Fibroblast of skin of right quadriceps (primary cell): ENCODE measurements at places on chromosomes 2 and 18.

GRCh38 chr18:48800466-48800865, 150.3 kb downstream of the SMAD7 start:
- no peak for DNase-seq

DNA sequence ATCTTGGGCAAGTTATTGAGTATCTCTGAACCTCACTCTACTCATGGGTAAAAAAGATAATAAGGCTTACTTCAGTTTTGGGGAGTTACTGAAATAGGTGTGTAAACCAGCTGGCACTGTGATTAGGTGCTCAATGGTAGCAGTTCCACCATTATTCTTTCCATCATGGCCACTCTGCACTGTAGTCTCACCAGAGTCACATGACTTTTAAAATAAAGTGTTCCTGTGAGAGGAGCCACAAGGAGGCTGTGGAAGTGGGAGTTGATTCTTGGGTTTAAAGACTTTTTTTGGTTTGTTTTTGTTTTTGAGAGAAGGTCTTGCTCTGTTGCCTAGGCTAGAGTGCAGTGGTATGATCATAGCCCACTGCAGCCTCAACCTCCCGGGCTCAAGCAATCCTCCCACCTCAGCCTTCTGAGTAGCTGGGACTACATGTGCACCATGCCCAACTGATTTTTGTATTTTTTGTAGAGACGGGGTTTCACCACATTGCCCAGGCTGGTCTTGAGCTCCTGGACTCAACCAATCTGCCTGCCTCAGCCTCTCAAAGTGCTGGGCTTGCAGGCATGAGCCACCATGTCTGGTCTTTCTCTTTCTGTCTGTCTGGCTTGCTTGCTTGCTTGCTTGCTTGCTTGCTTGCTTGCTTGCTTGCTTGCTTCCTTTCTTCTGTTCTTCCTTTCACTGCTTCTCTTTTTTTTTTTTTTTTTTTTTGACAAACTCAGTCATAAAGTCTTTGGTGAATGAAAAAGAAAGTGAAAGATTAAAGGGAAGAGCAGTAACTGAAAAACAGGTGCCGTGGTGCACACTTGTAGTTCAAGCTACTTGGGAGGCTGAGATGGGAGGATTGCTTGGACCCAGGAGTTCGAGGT, 21.2 kb upstream of the ACVR1 start:
- DNase-seq: no peak

DNA sequence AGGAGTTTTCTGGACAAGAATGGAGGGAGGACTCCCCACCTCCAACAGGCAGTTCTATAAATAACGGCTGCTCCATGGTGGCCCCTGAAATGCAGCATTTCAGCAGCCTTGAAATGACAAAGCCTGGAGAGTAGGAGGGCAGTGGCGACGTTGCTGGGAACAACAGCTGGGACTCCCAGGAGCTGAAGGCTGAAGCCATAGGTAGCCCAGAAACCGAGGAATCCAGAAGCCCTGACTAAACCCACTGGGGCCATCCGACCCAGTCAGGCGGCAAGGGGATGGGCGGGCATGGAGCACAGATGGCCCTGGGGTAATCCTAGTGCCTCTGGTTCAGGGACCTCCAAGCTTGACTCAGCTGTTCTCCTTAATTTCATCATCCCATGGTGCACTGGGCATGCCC, 9.0 kb downstream of the PRKAG3 start:
- DNase-seq: no peak

GRCh38 chr2:143890798-143891197, 629.1 kb downstream of the ZEB2 start:
- DNase-seq: no peak

DNA sequence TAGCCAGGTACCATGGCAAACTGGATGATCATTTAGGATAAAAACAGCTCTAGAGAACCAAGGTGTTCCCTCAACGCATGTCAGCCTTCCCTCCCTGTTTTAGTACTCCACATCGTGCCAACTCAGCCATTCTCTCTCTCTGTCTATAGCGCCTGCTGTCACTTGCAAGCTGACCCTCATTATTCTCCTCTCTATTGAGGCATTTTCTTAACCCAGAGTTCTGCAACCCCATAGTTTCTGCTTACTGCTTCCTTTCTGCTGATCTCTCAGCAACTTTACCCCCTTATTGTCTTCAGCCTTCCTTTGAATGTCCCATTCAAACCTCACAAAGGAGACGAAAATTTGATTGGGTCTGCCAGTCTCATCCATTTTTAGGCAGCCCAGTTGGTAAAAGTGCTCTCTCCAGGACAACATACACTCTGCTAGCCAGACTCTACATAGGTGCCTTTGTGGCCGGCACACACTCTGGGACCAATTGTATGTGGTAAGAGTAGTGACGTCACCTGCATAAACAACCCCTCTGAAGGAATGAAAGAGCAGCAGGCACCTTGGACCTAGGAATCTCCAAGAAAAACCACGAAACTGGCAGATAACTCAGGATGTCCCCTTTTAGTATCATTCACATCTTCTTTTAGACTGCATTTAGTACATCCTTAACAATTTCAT, 367.2 kb upstream of the KCNH7 start:
- DNase-seq: no peak

- no peak for DNase-seq
Measured at GRCh38 chr2:88067189-88067588, 436 bp upstream of the SMYD1 start.

DNA sequence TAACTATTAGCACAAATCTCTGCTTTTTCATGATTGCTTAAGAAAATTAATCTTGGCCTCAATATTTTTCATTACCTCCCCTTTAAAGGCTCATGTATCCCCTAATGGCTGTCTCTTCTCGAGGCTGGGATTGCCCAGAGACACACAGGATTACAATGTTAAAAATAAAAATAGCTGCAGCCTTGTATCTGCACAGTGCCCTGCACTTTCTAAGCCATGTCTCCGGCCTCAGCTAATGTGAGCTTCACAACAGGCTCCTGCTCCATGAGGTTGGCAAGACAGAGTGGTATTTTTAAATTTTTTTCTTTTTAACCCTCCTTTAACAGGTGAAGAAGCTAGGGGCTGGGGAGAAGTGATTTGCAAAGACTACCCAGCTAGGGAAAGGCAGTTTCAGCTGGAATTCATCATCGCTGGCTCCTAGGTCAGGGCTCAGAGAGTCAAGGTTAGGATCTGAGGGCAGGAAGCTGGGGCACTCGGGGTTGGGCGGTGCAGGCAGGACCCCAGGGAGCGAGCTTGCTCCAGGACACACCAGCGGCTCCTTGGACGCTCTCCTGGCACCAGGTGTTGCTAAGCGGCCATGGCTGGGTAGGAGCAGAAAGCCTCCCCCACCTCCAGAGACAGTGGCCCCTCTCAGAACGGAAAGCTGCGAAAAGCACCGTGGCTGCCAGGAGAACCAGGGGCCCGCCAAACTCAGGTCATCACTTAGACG, 135.6 kb downstream of the SMAD2 start:
- DNase-seq: no peak

GRCh38 chr2:47870641-47871540, 35.4 kb downstream of the FBXO11 start:
- peak; percentile 17 for DNase-seq

GRCh38 chr2:55425431-55425831, 5.8 kb upstream of the CCDC88A start:
- DNase-seq: peak; percentile 75

- DNase-seq: peak; percentile 20
Measured at GRCh38 chr2:203722411-203722810, 16.0 kb downstream of the CD28 start.

GRCh38 chr18:2197946-2198345, 373.4 kb downstream of the METTL4 start:
- no peak for DNase-seq

DNA sequence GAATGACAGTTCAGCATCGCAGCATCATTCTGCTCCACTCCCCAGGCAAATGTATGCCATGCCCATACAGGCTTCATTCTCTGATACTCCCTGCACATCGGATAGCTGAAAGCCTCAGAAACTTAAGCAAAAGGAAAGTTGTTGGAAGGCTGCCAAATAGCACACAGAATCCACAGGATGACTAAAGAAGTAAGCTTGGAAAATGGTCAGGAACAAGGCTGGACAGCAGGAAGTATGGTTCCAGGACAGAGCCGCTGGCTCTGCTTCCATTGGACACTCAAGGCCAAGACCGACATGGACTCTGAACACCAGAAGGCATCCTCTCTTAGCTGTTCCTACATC, 256.5 kb downstream of the CDH20 start:
- peak; percentile 79 for DNase-seq

DNA sequence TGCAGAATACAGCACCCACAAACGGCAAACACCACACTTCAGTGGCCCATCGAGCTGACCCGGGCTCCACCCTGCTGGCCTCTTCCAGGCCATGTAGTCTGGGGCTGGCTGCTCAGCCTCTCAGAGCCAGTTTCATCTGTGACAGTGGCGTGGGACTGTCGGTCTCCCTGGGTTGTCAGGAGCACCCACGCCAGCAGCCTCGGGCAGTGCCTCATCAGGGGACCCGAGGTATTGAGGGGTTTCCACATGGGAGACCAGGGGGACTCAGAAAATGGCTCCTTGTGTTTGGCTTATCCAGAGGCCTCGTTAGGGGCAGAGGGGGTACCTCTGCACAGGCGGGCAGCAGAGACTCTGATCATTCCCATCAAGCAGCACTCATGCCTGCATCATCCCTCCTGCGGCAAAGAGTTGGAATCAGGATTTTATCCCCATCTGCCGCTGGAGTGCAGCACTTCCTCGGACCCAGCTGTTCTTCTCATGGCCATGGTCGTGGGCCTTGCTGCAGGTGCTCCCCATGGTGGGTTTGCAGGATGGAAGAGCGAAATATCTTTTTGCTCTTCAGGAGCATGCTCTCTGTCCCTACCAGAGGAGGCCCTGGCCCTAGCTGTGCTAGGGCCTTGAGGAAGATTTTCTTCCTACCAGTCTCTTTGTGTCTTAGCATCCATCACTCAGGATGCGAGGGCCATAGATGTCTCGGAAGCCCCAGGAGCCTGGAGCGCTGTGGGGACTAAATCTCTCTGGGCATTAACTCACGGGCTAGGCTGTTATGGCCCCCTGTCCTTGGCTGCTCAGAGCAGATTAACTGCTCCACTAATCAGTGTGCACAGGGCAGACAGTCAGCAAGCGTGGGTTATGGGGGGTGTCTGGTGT, 100.8 kb downstream of the CLIP4 start:
- no peak for DNase-seq

DNA sequence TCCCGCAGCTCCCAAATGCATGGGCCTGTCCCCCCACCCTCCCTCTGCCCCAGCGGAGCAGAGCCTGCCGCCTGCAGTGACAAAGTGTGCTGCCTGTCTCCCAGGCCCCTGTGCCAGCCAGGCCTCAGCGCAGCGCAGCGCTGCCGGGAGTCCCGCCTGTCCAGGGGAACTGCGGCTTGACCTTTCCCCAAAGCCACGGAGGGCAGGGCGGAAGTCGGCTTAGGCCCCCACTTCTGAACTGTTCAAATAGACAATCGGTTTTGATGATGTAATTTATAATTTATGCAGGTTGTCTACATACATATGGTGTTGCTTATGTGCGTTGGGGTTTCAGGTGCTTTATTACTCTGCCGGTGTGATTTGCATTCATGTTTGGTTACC, 7.1 kb downstream of the GBX2 start:
- no peak for DNase-seq

GRCh38 chr2:21371499-21372003, 247.8 kb downstream of the TDRD15 start:
- DNase-seq: no peak

GRCh38 chr2:62415019-62415431, 91.0 kb downstream of the TMEM17 start:
- no peak for DNase-seq

GRCh38 chr2:117936871-117937428, 76.9 kb downstream of the CCDC93 start:
- DNase-seq: no peak

DNA sequence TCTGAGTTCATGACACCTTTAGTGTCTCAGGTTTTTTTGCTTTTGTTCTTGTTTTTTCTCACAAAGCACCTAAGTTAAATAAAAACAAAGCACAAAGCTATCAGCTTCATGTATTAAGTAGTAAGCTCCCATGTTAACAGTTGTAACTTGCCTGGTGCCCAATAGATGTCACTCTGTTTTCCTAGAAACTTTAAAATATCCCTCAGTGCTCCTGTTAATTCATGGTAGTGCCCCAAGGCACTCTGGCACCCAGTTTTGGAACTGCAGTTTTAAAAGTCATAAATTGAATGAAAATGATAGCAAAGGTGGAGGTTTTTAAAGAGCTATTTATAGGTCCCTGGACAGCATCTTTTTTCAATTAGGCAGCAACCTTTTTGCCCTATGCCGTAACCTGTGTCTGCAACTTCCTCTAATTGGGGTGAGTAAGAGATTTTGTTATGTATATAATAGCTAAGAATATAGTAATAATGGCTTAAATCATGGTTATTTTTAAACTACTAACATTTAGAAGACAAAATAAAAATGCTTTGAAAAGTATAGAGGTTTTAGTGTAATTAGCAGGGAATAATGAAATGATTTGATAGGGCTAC, 555.0 kb upstream of the TMEFF2 start:
- DNase-seq: peak; percentile 1

GRCh38 chr2:4873876-4874593, 818.1 kb upstream of the SOX11 start:
- no peak for DNase-seq

DNA sequence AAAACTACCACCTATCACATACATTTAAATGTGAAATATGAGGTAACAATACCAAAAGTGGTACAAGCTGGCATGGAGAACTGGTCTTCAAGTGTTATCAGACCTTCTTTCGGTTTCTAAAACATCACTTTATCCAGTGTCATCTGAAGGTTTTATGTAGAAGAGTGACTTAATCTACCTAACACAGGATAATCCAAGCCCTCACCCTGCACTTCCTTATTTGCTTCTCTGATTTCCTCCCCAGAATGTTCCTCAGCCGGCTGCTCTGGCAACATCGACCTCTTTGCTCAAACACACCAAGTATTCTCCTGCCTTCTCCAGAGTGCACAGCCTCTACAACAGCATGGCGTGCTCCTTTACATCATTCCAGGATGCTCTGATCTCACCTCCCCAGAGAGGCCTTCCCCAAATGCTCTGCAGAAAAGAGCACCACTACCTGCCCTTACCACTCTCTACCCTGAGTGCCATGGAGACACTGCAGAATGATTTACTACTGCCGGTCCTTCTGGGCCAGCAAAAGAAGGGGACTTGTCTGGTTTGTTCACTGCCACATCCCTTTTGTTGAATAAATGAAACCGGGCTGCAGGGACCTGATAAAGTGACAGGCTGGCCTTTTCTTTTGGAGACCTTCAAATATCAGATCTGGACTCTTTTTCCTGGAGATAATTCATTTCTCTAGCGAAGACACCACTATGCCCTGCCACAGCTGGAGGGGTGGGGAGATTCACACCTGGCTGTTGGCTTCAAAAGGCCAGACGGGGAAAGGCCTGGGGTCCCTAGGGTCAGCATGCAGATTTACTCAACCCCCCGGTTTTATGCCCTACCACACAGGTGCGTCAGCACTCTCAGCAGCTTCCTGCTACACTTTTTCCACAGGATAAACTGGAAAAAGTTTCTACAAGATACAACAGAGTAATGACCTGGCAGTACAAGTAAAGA, 42.0 kb downstream of the TTR start:
- no peak for DNase-seq
